NCI-H146 (cell line): ENCODE measurements at places on chromosomes 7 and 10.

- DNase-seq = no peak
These were observed 105.9 kb downstream of the AASS start for GRCh38 chr7:122038134-122038533.

DNA sequence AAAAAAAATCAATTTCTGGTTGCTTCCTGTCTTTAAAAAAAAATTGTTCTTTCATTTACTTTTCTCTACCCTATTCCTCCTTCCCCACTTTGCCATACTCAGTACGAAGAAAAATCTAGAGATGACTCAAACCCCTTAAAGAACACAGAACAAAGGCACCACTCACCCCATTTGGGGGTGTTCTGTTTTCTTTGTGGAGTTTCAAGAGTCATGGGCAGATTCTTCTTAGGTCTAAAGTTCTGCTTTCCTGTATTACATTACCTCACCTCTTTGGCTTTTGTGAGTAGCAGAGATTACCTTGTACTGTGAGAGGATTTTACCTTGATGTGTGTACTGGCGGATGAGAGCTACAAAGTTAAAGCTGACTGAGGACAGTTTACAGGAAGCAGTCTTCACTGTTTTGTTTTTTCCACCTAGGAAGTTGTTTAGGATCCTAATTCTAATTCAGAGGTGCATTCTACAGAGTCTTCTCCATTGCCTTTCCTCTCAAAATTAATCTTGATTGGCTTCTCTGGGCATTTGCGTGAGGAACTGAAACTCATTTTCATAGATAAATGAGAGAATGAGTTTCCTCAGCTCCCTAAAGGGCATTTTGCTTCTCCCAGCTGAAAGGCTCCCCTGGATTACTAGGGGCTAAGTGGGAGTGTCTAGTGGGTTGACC lies 20.7 kb downstream of the AVL9 start:
- no peak for DNase-seq

DNA sequence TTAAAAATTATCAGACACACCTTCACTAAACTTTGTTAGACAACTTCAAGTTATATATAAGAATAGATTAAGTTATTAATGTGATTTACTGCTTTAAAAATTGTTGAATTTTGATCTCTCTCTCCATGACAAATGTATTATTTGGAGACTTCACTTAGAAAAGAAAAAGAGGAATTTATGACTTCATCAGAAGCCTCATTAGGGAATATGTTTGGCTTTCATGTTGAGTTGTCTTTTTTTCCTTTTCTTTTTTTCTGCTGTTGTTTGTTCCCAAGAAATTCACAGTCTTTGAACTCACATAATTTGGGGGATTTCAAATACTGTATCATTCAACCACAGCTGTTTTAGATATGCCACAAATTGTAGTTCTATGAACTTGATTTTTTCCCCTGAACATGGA lies 149.5 kb downstream of the PPP1R9A start:
- no peak for DNase-seq

- no peak for DNase-seq
These were observed 121.7 kb downstream of the MACC1 start for GRCh38 chr7:20095436-20095835.

DNA sequence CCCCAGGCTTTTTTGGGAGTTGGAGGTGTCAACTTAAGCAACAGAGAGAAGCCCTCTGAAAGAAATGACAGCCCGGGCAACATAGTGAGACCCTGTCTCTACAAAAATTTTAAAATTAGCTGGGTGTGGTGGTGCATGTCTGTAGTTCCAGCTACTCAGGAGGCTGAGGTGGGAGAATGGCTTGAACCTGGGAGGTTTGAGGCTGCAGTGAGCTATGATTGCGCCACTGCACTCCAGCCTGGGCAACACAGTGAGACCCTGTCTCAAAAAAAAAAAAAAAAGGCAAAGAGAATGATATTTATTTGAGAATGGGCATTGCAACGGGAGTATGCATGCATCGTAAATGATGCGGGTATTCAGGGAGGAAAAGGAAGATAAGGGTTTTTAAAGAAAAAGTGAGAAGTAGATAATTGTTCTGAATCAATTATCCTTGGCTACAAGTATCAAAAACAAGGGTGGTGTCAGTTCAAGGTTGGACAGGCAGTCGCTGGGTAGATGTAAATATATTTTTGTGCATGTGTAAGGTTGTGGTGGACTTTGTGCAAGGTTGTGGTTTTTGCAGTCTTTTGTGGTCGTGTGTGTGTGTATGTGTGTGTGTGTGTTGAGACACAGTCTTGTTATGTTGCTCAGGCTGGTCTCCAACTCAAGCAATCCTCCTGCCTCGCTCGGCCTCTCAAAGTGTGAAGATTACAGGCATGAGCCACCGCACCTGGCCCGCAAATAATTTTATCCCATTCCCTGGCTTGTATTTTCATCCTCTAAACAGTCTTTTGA lies 65.6 kb downstream of the COL26A1 start:
- no peak for DNase-seq

GRCh38 chr7:32643194-32643593 lies 147.9 kb downstream of the AVL9 start:
- no peak for DNase-seq

- peak; percentile 18 for DNase-seq
These were observed 178.4 kb upstream of the TARP start for GRCh38 chr7:38451840-38452239.

DNA sequence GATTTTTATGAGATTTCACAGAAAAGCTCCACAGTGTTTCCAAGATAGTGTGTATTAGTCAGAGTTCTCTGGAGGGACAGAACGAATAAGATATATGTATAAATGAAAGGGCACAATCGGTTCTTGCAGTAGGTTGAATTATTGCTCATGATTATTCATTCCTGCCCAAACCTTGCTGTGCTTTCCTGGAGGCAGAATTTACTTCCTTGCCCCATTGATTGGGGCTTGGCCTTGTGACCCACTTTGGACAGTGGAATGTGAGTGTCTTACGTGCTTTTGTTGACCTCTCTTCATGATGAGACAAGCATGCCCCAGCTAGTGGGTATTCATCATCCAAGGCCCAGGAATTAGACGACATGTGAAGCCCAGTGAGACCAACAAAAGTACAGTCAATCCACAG lies 53.0 kb upstream of the ABCB5 start:
- no peak for DNase-seq

GRCh38 chr7:51444936-51445335 lies 128.3 kb upstream of the COBL start:
- no peak for DNase-seq

DNA sequence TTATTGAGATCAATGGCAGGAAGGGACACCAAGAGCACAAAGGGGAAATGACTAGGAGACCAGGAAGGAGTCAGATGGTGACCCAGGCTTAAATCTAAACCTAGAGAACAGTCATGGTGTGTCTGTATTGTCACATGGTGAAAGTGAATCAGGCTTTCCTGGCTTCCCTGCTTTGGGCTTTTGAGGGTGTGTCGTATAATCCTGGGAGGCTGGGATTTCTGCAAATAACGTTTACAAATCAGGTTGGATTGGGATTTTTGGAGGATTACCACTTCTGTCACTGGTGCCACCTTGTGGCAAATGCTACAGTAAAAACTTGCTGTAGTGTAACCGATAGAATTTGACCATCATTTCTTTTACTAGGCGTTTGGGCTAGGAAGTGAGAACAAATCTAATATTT lies 502.6 kb downstream of the NRG3 start:
- DNase-seq = no peak

DNA sequence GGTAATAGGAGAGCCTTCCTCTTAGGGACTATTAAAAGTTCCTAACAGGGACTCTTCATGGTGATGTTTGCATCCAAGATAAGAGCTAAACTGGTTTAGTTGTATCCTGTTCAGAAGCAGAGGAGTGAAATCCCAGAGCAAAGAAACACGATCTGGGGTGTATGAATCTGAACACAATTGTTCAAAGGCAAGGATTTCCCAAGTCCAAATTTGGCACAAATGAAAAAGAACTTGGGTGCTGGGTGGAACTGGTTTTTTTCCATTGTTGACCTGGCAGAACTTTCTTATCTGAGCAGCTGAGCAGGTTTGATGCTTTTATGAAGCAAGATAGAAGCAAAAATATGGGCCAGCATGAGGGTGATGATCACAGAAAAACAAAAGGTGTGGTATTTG lies 6.0 kb downstream of the AGFG2 start:
- DNase-seq = no peak

DNA sequence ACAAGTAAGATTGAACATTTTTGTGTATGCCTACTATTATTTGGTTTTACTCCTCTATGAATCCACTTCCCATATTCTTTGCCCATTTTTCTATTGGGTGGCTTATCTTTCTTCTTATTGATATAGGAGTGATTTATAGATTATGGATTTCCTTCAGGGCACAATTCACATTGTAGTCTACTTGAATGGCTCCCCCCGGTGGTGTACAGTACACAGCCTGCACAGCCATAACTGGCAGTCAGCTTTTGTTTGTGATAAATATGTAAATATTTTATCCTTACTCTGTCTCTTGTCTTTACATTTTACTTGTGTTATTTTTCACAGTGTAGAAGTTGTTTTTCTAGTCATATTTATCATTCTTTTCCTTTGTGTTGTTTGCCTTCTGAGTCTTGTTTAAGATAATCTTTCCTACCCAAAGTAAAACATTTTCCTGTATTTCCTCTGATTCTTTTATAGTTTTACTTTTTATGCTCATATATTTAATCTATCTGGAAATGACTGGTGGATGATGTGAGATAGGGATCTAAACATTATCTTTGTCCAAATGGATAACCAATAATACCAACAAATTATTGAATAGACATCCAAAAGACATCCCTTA lies 23.9 kb upstream of the CALD1 start:
- DNase-seq = no peak

DNA sequence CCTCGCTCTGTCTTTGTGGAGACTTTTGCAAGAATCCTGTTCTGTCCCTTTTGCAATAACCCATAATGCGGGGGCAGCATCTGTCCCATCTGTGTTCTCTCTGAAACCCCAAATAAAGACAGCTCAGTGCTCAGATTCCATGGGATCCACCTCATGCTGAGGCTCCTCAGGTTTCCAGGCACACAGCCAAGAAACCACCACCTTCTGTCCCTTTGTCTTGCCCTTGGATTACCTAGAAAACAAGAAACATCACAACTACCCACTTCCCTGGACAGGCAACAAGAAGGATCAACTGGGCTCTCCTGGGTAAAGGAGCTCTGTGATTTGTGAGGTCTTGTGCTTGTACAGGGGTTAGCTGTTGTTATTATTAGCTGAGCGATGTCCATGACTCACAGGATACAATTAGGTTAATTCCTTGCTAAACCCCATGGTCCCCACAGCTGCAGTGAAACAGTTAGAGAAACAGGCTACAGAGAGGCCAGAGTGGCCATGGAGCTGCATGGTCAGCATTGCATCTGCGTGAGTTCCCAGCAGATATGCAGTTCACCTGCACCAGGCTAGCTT lies 50.2 kb downstream of the CXCL12 start:
- DNase-seq = no peak

DNA sequence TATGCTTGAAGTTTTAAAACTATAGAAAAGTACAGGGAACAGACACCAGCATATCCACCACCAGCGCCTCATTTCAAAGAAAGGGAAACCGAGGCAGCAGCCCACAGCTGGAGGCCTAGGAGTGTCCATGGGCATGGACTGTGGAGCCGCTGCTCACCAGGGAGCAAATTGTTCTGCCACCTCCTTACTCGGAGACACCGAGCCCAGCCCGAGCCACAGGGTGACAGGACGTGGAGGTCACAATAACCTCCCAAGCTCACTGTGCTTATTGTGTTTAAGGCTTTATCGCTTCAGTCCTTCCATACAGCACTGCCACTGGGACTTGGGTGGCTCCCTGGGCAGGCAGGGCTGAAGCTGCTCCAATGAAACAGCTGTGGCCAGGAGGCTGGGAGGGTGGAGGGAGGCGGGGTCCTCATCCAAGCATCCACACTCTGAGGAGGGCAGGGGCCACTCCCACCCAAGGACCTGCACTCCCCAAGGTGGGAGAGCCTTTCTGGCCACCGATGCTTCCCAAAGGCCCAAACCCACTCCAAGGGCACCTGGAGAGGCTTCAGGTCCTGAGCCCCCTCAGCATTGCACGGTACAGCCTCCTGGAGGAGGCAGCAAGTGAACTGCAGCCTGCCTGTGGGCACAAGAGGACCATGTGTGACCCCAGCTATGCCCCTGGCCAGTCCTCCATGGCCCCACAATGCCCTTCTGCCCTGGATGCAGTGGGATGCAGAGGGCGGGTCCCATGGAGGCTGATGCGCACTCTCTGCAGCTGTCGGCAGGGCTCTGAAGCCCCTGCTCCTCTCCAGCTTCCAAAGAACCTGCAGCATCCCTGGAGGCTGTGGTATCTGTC lies 38.7 kb upstream of the RET start:
- DNase-seq = no peak

DNA sequence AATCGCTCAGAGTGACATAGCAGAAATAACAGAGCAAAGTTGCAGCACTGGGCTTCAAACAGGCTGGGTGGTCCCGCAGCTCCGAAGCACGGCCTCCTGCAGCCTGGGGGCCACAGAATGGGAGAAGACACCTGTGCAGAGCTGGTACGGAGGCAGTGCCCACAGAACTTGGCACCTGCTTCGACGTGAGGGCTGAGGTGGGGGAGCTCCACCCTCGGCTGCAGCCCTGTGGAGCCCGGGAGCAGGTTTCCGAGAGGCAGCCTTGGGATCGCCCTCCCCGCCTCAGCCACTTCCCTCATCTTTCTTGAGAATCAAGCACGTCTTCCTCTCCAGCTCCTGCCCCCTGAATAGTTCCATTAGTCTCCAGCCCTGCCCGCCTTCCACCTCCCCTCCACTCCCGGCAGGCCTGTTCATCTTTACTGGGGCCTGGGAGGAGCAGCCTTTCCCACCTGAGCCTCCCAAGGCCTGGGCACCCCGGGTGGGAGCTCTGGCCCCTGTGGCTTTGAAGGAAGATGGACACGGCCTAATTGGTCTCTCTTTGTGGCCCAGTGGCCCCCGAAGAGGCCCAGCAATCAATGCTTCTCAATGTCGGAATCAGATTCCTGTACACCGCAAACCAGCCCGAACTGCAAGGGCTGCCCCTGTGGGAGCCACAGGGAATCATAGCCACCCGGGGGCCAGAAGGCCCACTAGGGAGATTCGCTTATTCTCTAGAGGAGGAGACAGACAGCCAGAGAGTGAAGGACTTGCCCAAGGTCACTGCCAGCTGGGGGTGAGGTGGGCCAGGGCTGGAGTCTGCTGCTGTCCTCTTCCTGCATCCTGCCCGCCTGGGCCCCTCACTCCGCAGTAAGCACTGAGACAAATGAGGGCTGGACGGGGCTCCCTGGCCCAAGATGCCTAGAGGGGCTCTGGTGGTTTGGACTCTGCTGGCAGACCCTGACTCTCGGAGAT lies 17.0 kb upstream of the PCBD1 start:
- no peak for DNase-seq

DNA sequence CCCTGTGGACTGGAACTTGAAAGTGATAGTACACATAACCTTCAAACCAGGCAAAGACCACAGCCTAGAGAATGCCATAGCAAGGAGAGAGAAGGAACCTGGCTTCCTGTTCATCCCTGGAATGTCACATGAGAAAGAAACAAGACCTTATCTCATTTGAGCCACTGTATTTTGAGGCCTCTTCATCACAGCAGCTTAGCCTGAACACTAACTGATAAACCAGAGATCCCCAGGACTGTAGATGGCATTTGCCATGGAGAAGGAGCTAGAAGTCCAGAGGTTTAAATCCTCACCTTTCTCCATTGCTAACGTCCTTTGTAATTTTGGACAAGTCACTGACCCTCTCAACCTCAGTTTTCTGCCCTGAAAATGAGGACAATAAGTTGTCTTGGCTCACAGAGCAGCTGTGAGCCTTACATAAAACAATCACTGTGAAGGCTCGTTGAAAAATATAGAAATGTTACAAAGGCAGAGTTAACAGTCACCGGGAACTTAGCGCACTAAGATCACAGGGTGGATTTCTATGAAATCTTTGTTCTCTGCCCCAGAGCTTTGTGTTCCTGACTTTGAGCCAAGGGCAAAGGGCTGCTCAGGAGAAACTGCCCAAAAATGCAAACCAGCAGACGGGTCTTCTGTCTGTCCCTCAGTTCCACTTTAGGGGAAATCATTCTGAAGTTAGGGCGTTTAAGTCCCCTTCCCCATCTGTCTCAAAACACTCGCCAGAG lies 197.0 kb downstream of the USP6NL start:
- DNase-seq = no peak
